ENCODE measurements at places on chromosomes 3 and 15.
A peak's percentile ranks its signal among the peaks of the same experiment; 100 is the strongest.

GRCh38 chr15:35321926-35322325 lies 224.0 kb downstream of the DPH6 start:
- DNase-seq: no peak

GRCh38 chr3:94671078-94671477 lies 608.2 kb downstream of the NSUN3 start:
- no peak for DNase-seq

DNA sequence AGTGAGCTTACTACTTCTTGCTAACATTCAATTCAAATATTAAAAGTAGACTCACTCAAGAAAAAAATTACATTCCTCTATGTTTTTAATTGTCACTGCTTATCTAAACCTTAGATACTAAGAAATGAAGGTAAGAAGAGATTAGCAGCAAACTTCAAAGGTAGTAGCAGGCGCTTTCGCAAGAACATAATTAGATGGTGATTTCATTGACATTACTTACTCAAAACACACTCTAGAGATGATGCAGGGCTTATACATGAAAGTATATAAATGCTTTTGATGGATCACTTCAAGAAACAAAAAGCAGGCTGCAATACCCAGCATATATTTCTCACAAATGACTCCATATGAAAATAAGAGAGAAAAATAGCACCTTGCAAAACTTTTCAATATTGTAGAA lies 86.8 kb downstream of the FSIP1 start:
- DNase-seq: no peak

DNA sequence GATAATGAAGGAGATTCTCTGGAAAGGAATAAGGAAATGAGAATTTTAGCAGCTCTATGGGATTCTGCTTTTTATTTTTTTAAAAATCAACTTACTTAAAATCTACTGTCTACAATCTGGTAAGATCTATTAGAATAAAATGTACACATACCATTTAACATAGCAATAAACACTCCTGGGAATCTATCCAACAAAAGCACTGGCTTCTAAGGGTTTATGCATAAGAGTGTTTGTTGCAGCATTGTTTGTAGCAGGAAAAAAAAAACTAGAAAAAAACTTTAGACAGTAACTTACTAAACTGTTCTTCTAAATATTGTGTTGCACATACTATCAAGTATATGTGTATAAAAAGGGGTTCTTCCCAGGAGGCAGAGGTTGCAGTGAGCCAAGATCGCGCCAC lies 15.7 kb upstream of the RBP1 start:
- DNase-seq: no peak

- DNase-seq: no peak
These were observed 122.8 kb downstream of the CACNA1D start for GRCh38 chr3:53616971-53617892.

- DNase-seq: no peak
These were observed 204.7 kb upstream of the GAP43 start for GRCh38 chr3:115418583-115418982.

DNA sequence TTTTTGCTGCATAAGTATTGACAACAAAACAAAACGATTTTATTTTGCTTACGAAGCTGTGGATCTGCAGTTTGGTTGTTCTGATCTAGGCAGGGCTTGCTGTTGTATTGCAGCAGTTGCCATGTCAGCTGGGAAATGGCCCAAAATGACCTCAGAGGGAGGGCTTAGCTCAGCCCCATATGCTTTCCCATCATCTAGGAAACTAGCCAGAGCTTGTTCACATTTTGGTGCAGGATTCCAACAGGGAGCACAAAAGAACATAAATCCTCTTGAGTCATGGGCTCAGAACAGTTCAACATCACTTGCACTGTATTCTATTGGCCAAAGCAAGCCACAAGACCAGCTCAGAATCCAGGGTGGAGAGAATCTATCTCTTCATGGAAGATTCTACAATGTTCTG lies 42.2 kb upstream of the ROBO2 start:
- no peak for DNase-seq

DNA sequence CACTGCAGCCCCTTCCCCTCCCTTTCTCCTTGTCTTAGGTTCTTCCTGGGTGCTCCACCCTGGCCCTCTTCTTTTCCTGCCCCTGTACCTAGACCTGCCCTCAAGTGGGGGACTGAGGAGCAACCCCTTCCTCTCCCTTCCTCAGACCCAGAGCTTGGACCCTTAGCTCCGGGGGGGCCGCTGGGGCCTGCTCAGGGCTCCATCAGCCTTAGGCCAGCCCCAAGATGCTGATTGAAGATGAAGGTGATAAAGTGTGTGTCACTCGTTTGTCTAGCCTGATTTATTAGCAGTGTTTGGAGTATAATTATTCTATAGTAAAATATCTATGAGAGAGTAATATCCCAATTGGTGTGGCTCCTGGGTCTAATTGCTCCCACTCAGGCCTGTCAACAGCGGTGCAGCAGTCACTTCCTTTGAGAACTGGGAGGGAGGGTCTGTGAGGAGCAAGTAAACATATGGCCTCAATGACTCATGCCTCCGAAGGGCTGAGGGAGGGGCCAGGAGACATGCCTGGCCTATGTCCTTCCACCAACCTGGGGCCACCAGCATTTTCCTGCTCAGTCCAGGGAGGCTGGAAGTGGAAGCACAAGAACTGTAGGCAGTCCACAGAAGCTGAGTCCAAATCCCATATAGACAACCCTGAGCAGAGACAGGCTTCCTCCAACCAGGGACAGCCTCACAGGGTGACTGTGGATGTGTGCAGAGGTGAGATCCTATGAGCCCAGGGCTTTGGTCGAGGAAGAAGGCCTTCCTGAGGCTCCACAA lies 123.2 kb downstream of the DNAJB8 start:
- DNase-seq: no peak

DNA sequence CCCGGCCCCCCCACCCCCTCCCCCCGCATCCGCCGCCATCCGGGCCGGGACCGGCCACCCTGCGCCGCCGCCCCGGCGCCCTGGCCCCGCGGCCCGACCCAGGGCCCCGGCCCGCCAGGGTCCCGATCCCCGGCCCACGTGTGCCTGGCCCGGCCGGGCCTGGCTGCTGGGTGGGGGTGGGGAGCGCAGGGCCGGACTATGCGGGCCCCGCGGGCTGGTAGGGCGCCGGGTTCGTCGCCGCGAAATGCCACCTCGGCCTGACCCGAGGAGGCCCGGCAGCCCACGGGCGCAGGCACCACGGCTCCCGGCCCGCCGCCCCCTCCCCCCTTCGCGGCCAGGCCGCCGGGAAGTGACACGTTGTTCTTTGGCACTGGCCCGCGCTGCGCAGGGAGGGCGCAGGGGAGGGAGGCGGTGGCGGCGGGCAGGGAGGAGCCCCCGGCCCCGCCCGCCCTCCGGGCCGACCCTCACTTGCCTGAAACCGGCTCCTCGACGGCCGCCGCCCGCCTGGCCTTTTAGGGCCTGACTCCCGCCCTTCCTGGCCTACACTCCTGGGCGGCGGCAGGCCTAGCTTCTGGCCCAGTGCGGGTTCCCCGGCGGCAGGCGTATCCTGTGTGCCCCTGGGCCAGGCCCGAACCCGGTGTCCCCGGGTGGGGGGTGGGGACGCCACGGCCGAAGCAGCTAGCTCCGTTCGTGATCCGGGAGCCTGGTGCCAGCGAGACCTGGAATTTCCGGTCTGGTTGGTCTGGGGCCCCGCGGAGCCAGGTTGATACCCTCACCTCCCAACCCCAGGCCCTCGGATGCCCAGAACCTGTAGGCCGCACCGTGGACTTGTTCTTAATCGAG lies 515 bp downstream of the EIF4G1 start:
- DNase-seq: peak; percentile 79

- DNase-seq: no peak
These were observed 22.8 kb downstream of the EHD4 start for GRCh38 chr15:41949401-41950126.

GRCh38 chr3:172334671-172335207 lies 113.5 kb downstream of the GHSR start:
- no peak for DNase-seq

DNA sequence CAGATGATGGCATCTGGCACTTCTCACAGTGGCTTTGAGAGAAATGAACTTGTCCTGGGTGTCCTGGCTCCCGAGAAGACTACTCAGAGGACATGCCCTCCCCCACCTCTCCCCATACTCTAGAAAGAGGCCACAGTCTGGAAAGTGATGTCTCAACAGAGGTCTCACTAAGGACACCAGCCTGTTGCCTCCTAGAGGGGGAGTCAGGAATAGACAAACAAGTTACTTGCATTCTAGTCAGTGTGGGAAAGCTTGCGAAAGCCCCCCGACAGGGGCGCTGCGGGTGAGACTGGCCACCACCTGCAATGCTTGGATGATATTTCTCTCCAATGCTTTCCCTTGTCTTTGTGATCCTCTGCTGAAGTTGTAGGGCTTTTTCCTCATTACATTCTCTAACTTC lies 17.2 kb downstream of the B4GALT4 start:
- DNase-seq: no peak

- DNase-seq: peak; percentile 61
These were observed 246.6 kb upstream of the PROK2 start for GRCh38 chr3:72031581-72031980.

DNA sequence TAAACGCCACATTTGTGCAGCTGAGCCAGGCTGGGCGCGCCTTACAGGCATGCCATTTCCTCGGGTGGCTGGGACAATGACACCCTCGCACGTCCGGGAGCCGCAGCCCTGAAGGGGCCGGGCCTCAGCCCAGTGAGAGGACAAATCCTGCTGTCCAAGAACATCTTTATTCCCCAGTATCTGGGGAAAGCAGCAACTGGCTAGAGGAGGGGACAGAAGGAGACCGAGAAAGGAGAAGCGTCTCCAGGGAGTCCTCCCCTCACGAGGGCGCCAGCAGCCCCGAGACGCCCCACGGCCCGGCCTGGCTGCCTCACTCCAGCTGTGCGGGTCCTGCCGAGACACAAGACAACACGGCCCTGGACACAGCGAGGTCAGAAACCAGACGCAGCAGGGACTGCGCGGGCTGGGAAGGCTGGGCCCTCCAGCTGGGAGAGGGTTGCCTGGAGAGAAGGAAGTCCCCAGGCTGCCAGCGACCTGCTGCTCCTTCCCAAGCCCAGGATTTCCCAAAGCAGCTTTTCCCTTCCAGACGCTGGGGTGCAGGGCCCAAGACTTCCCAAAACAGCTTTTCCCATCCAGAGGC lies 130.2 kb downstream of the CHSY1 start:
- peak; percentile 21 for DNase-seq

DNA sequence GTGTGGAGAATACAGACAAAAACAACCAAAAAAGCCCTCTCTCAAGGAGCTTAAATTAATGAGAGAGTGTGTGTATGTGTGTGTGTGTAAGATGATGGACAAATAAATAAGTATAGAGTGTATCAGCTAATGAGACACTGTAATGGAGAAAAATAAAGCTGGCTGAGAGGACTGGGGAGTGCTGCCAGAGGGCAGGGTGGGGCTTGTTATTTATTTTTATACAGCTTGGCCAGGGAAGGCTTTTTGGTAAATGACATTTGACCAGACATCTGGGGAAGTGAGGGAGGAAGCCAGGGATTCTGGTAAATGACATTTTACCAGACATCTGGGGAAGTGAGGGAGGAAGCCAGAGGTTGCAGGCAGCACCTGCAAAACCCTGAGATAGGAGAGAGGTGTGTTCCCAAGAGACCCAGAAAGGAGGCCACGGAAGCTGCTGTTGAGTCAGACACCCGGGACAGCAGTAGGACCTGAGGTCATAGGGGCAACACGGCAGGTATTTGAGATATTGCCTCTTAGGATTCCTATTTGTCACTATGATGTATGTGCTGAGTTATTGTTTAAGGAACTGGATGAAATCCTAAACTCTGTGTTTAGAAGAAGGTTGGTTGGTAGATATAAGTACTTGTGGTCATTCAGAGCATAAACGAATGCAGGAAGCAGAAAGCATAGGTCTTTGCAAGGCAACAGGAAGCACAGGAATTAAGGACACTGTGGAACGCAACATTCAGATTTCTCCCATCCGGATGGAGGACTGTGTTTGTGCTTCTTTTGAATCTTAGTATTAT lies 2.7 kb downstream of the SV2B start:
- no peak for DNase-seq

GRCh38 chr3:40847551-40847992 lies 322.8 kb downstream of the ZNF621 start:
- DNase-seq: no peak

- DNase-seq: peak; percentile 15
These were observed 268.7 kb downstream of the XXYLT1 start for GRCh38 chr3:195001961-195002861.

- no peak for DNase-seq
These were observed 24.2 kb downstream of the ABHD2 start for GRCh38 chr15:89112341-89112971.

- peak; percentile 81 for DNase-seq
These were observed 808 bp downstream of the BCL6 start for GRCh38 chr3:187744169-187745151.

DNA sequence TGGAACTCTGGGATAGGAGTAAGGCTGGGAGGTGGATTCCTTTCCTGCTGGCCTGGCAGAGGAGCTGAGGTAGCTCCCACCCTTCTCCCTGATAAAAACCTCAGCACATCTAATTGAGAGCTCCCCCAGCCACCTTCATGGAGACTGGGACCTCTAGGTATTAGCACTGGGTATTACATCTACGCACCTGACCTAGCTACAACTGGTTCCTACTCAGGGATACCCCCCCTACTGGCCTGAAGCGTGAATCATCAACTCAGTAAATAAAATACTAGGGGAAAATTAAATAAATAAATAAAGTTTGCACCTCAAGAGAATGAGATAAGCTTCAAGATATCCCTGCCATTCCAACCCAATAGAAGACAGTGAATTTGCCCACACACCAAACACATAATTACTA lies 140.4 kb downstream of the NEK10 start:
- no peak for DNase-seq

- DNase-seq: no peak
These were observed 114.3 kb downstream of the STAC start for GRCh38 chr3:36494461-36495109.

GRCh38 chr3:86837871-86838270 lies 153.1 kb downstream of the VGLL3 start:
- DNase-seq: no peak

- DNase-seq: no peak
These were observed 61.7 kb downstream of the KLF15 start for GRCh38 chr3:126295407-126295939.

DNA sequence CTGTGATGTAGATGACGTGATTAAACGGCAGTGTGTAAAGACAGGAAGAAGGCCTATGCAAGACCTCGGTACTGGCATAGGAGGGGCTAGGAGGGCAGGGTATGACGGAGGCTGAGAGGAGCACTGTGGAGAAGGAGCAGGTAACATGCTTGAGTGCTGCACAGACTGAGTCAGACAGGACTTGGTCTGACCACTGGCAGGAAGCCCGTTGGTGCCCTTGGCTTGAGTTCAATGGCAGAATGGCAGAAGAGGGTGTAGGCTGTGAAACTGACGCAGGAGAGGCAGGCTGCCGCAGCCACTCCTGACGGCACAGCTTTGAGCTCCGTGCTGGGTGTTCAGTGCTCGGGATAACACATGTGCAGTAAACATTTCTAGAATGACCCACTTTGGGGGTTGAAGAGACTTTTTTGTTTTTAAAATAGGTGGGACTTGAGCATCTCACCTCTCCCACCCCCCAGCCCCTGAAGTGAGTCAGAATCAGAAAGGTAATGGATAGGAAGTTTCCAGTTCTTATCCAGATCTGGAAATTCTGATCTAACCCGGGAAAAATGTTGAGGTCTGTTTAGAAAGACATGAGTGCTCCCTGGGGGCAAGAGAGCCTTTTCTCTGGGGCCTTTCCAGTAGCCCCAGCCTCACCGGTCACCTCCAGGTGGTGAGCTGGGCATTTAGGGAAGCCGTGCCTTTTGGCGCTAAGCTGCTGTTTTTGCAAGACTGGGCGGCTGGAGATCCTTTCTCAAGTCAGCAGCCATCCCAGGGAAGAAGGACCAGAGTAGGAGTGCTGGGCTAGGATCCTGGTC lies 126.4 kb downstream of the RPLP1 start:
- no peak for DNase-seq

GRCh38 chr3:168604767-168605166 lies 509.0 kb upstream of the GOLIM4 start:
- no peak for DNase-seq

- peak; percentile 5 for DNase-seq
These were observed 1.3 kb downstream of the TTBK2 start for GRCh38 chr15:42919308-42919707.

All from CD4-positive, alpha-beta T cell treated with Interleukin-4 for 1 hour (primary cell).